Stimulated activated CD4-positive, alpha-beta T cell treated with anti-CD3 and anti-CD28 coated beads, Interleukin-15, amount 100 ng/mL, for 48 hours (primary cell): ENCODE measurements at places on chromosomes 3 and 15.

- DNase-seq: no peak
Measured at GRCh38 chr3:72238801-72239200, 453.9 kb upstream of the PROK2 start.

DNA sequence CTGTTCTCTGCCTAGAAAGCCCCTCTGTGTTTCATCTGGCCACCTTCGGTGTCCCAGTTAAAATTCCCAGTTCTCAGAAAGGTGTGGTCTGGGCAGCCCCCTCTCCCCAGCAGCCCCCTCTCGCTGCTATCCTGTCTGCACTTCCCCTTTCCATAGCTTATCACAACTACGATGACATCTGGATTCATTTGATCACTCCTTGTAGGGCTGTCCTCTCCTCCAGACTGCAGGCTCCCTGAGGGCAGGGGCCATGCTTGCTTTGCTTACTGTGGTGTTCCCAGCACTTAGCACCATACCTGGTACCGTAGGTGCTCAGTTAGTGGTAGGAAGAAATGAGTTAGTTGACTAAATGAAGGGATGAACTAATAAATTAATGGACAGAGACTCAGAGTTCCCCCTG, 26.3 kb upstream of the GOLGA6C start:
- no peak for DNase-seq

GRCh38 chr15:39874890-39875549, 45.0 kb downstream of the GPR176 start:
- no peak for DNase-seq

- no peak for DNase-seq
Measured at GRCh38 chr15:88792342-88793282, 10.6 kb upstream of the ACAN start.

DNA sequence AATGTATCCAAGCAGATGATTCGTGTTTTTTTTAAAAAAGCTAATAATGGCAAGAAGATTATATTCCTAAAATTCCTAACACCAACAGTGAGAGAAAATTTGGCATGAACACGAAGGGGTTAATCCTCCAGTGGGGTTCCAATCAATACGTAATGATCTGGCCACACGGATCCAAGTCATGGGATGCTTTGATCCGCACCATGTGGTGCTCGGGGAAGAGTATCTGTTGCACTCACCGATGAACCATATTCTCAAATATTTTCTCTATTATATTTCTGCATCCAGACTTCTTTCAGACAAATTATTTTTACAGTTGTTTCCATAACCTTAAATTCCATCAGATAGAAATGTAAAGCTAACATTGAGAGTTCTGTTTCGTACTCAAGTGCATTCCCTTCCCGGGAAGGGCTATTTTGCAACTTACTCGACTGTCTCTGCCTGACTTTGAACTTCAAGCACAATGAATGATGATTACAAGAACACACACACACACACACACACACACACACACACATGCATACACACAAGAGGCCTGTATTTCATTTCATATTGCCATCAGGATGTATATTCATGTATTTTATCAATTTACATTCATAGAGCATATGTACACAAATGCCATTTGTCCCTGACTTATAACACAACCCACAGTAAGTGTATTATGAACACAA, 567.2 kb downstream of the FOXP1 start:
- no peak for DNase-seq

DNA sequence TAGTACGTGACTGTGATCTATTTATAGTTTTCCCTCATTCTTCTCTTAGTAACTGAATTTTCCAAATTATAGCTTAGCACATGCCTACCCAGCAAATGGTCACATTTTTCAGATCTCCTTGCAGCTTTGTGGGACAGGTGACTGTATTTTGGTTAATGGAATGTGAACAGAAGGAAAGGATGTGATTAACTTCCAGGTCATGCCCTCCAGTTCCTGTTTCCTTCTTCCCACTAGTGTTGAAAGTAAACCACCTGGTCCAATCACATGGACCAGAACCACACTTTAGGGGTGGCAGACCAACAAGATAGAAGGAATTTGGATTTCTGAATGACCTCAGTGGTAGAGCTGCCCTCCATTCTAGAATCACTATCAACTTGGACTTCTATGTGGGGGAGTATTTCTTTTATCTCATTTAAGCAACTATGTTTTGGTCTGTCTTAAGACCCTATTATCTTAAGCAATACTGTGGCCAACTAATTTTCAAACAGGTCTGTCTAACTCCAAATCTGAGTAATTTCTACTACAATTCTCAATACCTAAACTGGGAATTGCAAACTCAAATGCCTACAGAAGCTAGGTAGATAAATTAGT, 76.0 kb upstream of the TSC22D2 start:
- DNase-seq: no peak

DNA sequence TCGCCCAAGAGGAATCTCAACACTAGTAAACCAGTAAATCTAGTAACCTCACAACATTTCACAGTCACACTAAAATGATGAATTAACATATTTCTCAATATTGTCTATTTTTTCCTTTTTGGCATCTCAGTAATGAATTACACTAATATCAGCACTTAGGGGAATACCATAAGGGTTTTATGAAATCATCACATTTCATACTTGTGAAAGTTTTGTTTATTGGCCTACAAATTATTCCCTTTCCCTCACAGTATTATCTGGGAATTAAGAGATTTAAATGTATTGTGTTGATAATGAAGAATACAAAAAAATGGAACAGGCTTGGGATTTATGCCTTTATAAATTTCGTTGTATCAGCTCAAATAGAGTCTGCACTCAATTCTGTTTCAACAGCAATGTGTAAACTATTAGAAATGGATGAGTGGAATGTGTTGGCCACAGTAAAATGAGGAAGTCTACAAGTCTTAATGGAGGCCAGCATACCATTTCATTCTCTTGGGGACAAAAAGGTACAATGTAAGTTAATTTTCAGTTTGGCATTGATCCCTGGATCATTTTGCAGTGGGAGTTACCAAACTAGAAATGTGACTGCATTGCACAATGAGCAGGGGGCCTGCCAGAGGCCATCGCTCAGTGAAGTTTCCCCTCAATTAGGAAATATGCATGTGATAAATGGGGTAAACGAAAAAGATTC, 195.4 kb downstream of the FMN1 start:
- no peak for DNase-seq

DNA sequence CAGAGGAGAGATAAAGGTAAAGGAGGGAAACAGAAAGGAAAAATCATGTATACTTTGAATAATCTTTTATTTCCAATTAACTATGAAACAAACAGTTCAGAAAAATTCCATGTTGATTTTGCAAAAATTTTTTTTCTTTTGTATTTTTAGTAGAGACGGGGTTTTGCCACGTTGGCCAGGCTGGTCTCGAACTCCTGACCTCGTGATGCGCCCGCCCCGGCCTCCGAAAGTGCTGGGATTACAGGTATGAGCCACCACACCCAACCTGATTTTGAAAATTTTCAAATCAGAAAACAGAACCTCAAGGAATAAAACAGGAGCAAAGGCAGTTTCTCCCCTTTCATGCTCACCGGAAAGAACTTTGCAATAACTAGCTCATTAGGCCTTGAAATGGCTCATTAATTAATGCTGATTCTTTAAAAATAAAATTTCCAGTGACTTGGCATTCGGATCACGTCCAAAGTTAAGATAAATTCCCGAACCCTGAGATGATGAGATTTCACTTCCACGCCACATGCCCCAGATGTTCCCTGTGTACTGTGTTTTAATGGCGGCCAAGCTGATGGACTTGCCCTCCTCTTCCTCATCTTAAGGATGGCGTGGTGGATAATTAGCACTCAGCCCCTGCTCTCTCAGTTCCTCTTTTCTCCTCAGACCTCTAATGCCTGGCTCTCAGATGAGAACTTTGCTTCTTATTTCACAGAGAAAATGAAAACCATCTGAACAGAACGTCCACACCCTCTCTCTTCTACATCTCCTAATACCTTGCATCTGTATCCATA, 10.8 kb downstream of the BCL2L10 start:
- no peak for DNase-seq

- no peak for DNase-seq
Measured at GRCh38 chr3:101638261-101638745, 38.6 kb downstream of the ZBTB11 start.

- no peak for DNase-seq
Measured at GRCh38 chr3:60046210-60046609, 996.4 kb upstream of the CFAP20DC start.

DNA sequence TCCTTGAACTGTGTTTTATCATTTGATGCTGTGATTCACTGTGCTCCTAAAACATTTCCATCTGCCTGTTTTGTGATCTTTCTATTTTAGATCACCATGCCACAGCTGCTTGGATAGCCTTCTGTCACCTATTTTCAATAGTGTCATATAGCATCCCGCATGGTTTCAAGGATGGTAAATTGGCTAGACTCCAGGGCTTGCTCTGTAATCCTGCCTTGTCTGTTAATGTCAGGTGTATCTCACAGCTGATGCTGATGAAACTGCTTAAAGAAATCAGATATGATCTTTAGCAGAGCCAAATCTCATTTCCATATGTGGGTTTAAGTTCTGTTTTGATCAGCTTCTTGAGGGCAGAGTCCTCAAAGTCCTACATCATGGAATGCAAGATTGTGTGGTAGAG, 182.2 kb downstream of the UBE2E2 start:
- no peak for DNase-seq

GRCh38 chr15:74549816-74550215, 8.8 kb downstream of the ARID3B start:
- DNase-seq: no peak

GRCh38 chr3:189685860-189686259, 54.7 kb downstream of the TP63 start:
- no peak for DNase-seq

- DNase-seq: no peak
Measured at GRCh38 chr15:93670931-93671330, 560.4 kb upstream of the MCTP2 start.

- no peak for DNase-seq
Measured at GRCh38 chr15:76575274-76575673, 238.7 kb downstream of the ISL2 start.

- DNase-seq: peak; percentile 27
Measured at GRCh38 chr3:52317208-52318000, 1.3 kb downstream of the DNAH1 start.

DNA sequence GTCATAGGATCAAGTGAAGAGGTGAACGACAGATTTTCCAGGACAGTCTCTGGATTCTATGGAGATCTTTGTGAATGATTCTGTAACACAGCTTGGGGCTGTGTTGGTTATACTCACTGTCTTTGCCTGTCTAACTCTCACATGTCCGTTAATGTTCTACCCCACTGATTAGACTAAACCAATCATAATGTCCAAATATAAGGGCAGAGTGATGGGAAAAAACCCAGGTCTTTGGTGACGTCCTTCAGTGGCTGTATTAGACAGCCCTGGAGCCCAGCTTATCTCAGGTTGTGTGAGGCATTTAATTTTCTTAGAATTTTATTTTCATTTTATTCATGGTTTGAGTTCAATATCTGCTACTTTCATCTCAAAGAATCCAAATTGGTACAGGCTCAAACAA, 59.3 kb upstream of the TRA2B start:
- no peak for DNase-seq

GRCh38 chr3:7585052-7585451, 724.1 kb downstream of the GRM7 start:
- no peak for DNase-seq

DNA sequence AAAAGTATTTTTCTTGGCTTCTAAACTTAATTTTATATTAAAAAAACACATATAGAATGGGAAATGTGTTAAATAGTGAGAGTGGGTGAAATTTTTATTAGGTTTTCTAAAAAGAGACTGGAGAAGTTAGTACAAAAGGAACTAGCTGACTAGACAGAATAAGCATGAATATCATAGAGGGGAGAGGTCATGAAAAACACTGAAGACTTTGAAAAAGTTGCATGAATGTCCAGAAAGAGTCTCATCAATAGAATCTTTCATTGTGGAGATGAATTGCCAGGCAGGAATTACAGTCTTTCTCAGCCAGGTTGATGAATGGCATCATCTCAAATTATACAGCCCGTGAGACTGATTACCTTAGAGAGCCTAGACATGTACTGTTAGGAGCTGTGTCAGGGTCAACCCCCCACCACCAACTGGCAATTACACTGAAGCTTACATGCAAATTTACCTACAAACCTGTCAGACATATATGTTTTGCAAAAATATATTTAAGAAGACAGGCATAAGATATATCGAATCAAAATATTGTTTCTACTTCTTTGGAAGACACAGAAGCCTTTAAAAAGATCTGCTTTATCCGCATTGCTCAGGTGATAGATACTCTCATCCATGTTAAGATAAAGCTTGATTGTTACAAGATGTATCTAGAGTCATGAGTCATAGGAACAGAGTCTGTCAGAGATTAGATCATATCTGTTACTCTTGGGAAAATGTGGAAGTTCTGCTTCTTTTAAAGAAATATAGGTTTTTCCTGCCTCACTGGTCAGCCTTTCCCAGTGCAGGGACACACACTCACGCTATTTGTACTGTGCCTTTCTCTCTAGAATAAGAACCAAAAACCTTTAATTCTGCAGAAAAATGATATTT, 34.8 kb upstream of the PFN2 start:
- no peak for DNase-seq

- no peak for DNase-seq
Measured at GRCh38 chr15:42360535-42361112, 1.3 kb downstream of the CAPN3 start.

GRCh38 chr3:81094986-81095385, 666.5 kb downstream of the GBE1 start:
- no peak for DNase-seq

DNA sequence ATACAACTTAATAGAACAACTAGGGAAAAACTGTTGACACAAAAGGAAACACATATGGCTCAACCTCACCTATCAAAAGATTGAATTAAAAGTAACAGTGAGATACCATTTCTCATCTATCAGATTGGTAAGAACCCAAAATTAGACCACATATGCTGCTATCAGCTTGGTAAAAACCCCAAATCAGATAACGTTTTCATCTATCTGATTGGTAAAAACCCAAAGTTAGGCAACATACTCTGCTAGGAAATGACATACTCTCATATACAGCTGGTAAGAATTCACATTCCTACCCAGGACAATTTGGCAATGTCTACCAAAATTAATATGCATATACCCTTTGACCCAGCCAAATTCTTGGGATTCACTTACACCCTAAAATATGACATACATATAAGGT, 26.3 kb downstream of the NRG4 start:
- DNase-seq: no peak

GRCh38 chr3:52109611-52110301, 44.5 kb downstream of the POC1A start:
- DNase-seq: no peak

- no peak for DNase-seq
Measured at GRCh38 chr3:134802428-134803050, 7.5 kb downstream of the EPHB1 start.
